ENCODE measurements at places on chromosomes 5 and 9. TPM values are rescaled to one million over a fixed set of nuclear protein-coding genes. Genes with fewer than 3 reads are reported as not detected.

The SLC30A5 gene
- total RNA-seq: 48.2 TPM

The SLC6A18 gene
- total RNA-seq: 0.11 TPM

The SLC36A2 gene
- total RNA-seq: not detected

The CDC20B gene
- total RNA-seq: not detected

The IRX2 gene
- total RNA-seq: not detected
